HAP-1 (cell line): ENCODE measurements at places on chromosomes 3 and 15.

DNA sequence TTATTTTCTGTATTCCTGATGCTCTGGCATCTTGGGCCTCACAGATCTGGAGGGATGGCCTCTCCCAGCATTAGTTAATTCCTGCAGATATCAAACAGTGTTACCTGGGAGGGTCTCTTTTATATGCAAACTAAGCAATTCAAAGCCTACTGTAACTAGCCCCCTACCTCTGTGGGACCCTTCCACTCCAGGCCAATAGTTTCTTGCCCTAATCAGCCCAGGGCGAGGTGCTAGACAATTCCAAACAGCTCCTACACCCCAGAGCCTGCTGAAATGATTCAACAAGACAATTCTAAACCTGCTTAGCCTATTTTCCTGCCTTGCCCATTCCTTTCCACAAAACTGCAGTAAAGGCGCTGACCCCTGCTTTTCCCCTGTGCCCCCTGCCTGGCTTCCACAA, 106.6 kb upstream of the IGSF10 start:
- no peak for DNase-seq

- DNase-seq = no peak
Measured at GRCh38 chr3:67704322-67704721, 49.9 kb upstream of the SUCLG2 start.

- DNase-seq = no peak
Measured at GRCh38 chr3:185420762-185421161, 57.8 kb downstream of the MAP3K13 start.

DNA sequence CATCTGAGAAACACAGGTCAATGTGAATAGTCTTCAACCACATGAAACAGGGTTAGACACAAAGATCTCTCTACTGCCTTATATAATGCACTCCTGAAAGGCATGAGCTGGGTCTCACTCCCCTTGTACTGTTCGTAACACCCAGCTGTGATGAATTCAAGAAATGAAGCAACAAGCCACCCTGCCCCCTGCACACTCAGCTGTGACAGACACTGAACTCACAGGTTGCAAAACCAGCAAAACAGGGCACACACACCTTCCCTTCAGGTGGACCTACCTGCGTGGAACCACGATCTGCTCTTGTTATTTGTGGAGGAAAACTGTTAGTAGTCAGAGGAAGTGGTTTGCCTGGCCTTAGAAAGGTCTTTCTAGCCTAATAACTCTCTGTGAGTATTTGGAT, 64.5 kb downstream of the CERS3 start:
- no peak for DNase-seq

GRCh38 chr3:129060276-129061022, at the start of gene GP9:
Gene GP9 (plus strand): TSS chr3:129060779. CDS start chr3:129061740, 961 bp downstream.
- DNase-seq = no peak

GRCh38 chr3:120983841-120984240, 75.8 kb downstream of the STXBP5L start:
- no peak for DNase-seq

DNA sequence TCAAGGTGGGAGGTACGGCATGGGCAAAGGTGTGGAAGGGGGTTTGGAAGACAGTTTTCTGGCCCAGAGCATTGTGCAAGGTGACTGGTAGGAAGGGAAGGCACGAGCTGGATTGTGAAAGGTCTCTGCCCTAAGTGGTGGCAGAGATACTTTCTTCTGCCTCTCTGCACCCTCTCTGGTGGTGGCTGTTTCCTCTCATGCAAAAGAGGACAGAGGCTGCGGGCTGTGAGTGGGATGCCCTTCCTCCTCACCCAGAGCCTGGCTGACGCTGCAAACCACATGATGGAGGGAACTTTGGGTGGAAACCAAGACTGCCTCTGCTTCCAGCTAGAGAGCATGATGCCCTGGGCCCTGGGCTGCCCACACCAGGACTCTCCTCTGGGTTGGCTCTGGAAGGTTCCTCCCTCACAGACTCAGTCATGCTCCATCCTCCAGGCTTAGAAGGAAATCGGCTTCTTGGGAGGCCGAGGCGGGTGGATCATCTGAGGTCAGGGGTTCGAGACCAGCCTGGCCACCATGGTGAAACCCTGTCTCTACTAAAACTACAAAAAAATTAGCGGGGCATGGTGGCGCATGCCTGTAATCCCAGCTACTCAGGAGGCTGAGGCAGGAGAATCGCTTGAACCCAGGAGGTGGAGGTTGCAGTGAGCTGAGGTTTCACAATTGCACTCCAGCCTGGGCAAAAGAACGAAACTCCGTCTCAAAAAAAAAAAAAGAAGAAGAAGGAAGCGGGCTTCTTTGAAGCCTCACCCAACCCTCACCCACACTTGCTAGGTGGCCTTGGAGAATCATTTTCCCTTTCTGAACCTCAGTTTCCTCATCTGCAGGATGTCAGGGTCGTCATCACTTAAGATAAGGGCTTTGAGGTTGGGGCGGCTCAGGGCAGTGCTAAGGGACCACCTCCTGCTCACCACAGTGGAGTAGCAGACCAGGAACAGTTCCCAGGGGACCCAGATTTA, 8.3 kb downstream of the PSTPIP1 start:
- DNase-seq = no peak

DNA sequence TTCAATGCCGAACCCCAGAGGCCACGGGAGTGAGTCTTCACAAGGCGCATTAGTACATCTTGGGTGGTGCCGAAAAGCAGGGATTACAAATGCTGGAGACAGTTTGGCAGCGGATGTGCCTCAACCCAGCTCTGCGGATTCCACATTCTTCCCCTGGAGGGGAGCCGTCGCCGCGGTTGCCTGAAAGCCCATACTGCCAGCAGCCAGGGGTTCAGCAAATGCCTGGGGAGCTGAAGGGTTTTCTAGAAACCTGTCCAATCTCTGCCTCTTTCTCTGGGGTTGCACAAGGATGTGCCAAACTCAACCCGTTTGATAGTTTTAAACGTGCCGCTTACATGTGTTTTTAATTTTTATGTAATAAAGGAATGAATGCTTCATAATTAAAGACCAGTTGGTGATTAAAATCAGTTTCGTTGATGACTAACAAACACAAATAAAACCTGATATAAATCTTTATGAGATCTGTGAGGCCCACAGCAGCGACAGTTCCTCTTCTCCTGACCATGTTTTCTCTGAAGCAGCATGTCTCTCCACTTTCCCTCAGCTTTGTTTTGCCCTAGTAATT, 74.6 kb upstream of the LEKR1 start:
- DNase-seq = no peak

GRCh38 chr3:55473788-55474187, 13.3 kb downstream of the WNT5A start:
- DNase-seq = no peak

DNA sequence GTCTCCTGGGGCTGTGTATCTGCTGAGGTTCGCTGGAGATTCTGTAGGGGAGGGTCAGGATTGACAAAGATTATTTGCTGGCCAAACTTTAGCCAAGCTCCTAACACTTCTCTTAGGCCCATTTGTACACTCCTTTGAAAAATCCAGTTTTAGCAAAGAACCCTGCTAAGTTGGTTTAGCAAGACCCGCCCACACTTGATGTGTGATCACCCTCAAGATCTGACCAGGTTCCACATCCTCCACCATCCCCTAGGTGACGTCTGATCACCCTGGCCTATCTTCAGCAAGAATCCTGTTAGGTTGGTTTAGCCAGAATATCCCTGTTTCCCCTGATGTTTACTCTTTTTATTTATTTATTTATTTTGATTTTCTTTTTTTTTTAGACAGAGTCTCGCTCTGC, 14.8 kb upstream of the SLC35G2 start:
- no peak for DNase-seq

- no peak for DNase-seq
Measured at GRCh38 chr15:42932833-42933515, 12.4 kb upstream of the TTBK2 start.

- no peak for DNase-seq
Measured at GRCh38 chr3:129695230-129695629, 88.8 kb upstream of the PLXND1 start.

GRCh38 chr15:60605879-60606307, 127.0 kb upstream of the ICE2 start:
- DNase-seq = no peak

DNA sequence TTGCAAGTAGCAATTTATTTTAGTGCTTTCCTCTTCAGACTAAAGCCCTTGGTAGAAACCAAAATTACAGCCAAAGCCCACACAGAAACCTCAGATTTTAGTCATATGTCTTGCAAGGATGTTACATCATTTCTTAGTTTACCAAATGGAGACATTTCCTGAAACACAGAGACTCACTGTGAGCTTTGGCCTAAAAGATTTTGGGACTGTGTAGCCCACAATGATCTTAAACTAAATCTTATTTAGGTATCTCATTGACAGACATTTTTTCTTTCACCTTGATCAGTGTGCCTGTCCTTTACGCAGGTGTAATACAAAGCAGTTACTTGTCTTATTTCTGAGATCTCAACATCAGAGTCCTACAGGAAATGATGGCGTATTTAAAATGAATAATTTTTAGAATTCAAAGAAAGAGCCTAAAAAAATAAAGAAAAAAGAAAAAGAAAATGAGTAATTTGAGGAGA, 27.8 kb upstream of the AP4E1 start:
- no peak for DNase-seq

DNA sequence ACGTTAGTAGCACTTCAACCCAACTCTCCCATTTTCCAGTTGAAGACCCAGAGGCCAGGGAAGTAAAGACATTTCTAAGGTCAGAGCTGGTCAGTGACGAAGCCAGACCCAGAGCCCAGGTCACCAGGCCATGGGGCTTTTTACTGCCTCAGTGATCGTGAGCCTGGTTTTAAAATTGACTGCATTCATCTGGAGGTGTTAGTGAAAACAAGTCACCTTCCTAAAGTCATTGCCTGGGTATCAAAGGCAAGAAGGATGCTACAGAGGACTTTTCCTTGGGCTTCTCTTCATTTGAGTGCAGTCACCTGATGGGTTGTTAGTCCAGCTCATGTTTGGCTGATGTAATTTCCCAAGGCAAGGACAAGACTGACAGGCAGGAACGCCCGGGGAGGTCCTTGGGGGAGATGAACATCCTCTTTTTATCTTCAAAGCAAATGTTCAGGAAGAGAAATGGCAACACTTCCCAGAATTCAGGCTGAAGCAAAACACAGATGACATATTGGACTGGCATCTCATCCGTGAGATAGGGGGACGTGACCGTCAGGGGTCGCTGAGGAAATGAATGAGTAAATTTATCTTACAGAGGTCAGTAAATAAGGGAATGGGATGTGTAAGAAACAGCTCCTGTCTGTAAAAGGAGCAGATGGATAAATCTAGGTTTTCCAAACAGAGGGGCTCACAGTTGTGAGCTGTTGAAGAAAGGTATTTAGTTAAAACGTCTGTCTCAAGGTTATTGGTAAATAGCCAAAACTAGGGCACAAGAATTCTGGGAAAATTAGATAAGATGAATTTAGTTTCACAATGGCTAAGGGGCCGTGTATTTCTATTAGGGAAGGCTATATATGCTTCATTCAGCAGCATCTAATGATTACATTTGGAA, 201.2 kb downstream of the OPA1 start:
- no peak for DNase-seq

DNA sequence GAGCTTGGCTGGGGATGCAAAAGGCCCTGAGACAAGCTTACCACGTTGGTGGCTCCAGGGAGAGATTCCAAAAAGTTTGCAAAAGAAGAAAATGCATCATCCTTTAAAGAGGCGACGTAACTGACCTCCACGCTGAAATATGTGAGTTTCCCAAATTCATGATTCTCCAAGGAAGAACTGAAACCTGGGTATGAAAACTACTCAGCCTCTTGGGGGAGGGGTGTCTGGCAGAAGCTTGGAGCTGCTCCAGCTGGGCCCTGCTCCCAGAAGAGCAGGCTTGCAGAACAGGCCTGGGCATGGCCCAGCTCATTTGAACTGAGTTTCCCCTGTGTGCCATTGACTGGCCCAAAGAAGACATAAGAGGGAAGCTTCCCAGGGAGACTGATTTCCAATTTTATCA, 20.5 kb downstream of the CPN2 start:
- DNase-seq = no peak
